A549 treated with dexamethasone at 1 μM for 4 hours (cell line): ENCODE measurements at places on chromosomes 13 and 19. TPM values are rescaled to one million over a fixed set of nuclear protein-coding genes. Genes with fewer than 3 reads are reported as not detected.

The TTC9B gene
- total RNA-seq = 0.25 to 0.54 TPM (median 0.32 TPM) in 5 replicates

The ZNF534 gene
- not detected in 5 replicates for total RNA-seq

The CLEC11A gene
- total RNA-seq = 6.3 to 10.3 TPM (median 9.4 TPM) in 5 replicates

The PTPRH gene
- total RNA-seq = 3.1 to 4.5 TPM (median 3.9 TPM) in 5 replicates

The ZNF665 gene
- total RNA-seq = not detected in 5 replicates

The ZNF208 gene
- not detected in 5 replicates for total RNA-seq

The SHISA2 gene
- total RNA-seq = 0.05 to 0.08 TPM (median 0.06 TPM) in 4 of 5 replicates, not detected in the other

The GNA15 gene
- 0.04 to 0.09 TPM (median 0.08 TPM) in 5 replicates for total RNA-seq
